ENCODE measurements at places on chromosomes 3 and 15.
A peak's percentile ranks its signal among the peaks of the same experiment; 100 is the strongest.

GRCh38 chr3:151796105-151796680 lies 17.7 kb upstream of the AADAC start:
- no peak for DNase-seq

GRCh38 chr3:181210275-181210674 lies 220.7 kb upstream of the DNAJC19 start:
- DNase-seq, result no peak

- DNase-seq, result no peak
Observed at GRCh38 chr3:81699536-81700320, 61.7 kb downstream of the GBE1 start.

DNA sequence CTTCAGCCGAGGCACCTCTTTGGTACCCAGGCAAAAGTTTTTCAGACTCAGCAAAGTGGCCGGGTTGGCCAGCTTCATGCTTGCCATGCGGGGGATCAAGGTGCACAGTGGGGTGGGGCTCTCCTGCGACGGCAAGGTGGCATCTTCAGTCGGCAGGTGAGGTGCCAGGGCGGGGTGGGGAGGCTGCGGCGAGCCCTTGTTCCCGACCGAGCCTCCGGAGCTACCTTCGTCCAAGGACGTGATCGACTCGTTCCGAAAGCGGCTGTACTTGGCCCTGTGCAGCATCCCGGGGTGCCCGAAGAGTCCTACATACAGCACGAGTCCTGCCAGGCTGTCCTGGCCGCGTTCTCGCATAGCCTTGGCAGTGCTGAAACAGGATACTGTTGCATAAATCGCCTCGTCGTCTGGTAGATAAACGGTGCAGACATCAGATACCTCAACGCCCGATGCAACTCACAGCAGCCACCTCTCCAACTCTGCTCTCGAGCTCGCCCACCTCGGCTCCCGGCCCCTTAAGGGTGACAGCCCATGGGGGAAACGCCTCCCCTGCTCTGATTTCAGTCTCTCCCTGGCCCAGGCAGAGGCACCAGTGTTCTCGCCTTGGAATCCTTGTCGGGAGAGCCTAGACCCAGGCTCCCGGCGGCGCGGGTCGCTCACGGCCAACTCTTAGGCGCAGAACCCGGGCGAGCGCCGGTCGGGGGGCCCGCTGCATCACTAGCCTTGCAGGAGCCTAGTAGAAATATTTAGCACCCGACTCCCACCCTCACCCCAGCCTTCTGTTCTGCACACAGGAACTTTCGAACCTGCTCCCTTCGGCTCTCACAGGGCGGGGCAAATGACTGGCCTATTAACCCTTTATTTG lies 826 bp downstream of the SHC4 start:
- peak; percentile 33 for DNase-seq

DNA sequence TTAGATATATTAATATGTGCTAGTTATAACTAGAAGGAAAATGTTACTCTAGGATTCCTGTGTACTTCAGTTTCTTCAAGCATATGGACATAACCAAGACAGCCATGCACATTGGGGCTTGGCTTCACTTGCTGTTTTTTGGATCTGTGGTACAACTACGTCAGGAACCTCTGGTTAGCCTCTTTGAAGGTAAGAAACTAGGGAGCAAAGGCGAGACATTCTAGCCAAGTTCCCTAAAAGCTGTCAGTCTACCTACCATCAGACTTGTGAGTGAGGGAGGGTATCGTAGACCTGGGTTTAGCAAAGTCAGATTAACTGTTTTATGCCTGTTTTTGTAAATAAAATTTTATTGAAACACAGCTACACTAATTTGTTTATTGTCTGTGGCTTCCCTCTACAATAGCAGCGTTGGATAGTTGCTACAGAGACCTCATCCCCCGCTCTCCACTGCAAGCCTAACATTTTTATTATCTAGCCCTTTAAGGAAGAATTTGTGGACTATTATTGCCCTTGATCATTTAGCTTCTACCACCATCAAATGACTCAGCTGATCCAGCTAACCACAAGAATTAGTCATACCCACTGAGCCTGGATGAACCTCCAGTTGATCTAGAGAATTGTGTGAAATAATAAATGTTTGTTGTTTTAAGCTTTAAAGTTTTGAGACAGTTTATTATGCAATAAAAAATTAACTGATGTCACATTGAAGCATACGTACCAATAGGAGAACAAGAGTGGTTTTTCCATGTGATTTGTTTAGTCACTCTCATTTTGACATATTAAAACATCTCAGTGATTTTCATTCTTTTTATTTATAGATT lies 58.1 kb downstream of the RSRC1 start:
- no peak for DNase-seq

GRCh38 chr15:68574046-68574445 lies 4.7 kb upstream of the CORO2B start:
- no peak for DNase-seq
